ENCODE measurements at places on chromosomes 12 and 14. TPM values are rescaled to one million over a fixed set of nuclear protein-coding genes. Genes with fewer than 3 reads are reported as not detected.
A peak's percentile ranks its signal among the peaks of the same experiment; 100 is the strongest.

Gene RTL1
- total RNA-seq, result 0.11 TPM

- peak overlapping the region; percentile 30 for H3K27ac ChIP-seq
- no peaks in the 10 kb centered on the region for H3K36me3 ChIP-seq
- no peaks in the 10 kb centered on the region for H3K27me3 ChIP-seq
- H3K4me3 ChIP-seq, result peak overlapping the region; percentile 55
- peak; percentile 71 for DNase-seq
- no peaks in the 10 kb centered on the region for H3K4me1 ChIP-seq
Observed at GRCh38 chr12:98456576-98457573, 58.5 kb upstream of the TMPO start.

DNA sequence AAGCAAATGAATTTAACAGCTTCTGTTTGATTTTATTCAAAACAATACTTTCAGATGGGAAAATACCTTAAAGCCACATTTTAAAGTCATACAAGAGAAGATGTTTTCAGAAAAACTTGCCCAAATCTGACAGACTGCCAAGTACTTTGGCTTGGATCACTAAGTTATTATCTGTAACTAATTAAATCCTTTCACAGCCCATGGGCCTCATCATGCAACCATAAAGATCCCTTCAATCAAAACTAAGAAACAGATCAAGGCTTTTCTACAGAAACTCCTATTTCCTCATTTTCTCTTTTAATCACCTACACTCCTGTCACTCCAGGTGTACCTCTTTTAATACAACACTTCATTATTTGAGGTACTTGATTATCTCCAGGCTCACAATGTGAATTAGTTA lies 28.1 kb downstream of the BLTP3B start:
- H3K27me3 ChIP-seq, result no peaks in the 10 kb centered on the region
- H3K27ac ChIP-seq, result no peak overlapping the region
- H3K4me1 ChIP-seq, result peaks cover 16% of the 10 kb centered on the region
- no peaks in the 10 kb centered on the region for H3K36me3 ChIP-seq
- no peak for DNase-seq

Gene SYCP3
- total RNA-seq, result not detected

DNA sequence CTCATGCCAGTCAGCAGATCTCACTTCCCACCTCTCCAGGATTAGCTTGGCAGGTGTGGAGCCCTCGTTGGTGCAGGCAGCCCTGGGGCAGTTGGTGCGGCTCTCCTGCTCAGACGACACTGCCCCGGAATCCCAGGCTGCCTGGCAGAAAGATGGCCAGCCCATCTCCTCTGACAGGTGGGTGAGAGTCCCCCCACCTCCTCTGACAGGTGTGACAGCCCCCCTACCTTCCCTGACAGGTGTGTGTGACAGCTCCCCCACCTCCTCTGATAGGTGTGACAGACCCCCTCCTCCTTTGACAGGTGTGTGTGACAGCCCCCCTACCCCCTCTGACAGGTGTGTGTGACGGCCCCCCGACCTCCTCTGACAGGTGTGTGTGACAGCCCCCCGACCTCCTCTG lies 26.3 kb downstream of the PAPLN start:
- H3K4me1 ChIP-seq, result no peaks in the 10 kb centered on the region
- H3K36me3 ChIP-seq, result no peaks in the 10 kb centered on the region
- no peak for DNase-seq
- no peak overlapping the region for H3K4me3 ChIP-seq
- no peak overlapping the region for H3K27ac ChIP-seq
- H3K27me3 ChIP-seq, result no peaks in the 10 kb centered on the region

Gene HOXC10
- not detected for total RNA-seq

GRCh38 chr14:57848353-57848752 lies 17.5 kb downstream of the SLC35F4 start:
- H3K36me3 ChIP-seq, result no peaks in the 10 kb centered on the region
- no peaks in the 10 kb centered on the region for H3K4me1 ChIP-seq
- H3K27ac ChIP-seq, result no peak overlapping the region

- no peaks in the 10 kb centered on the region for H3K36me3 ChIP-seq
- no peaks in the 10 kb centered on the region for H3K27me3 ChIP-seq
- DNase-seq, result no peak
- H3K4me1 ChIP-seq, result peaks cover 3% of the 10 kb centered on the region
- peak overlapping the region; percentile 19 for H3K27ac ChIP-seq
Observed at GRCh38 chr12:47752552-47752951, 6.1 kb downstream of the RAPGEF3 start.

Gene RIPK3
- 0.50 TPM for total RNA-seq

Gene RAB15
- 3.8 TPM for total RNA-seq

DNA sequence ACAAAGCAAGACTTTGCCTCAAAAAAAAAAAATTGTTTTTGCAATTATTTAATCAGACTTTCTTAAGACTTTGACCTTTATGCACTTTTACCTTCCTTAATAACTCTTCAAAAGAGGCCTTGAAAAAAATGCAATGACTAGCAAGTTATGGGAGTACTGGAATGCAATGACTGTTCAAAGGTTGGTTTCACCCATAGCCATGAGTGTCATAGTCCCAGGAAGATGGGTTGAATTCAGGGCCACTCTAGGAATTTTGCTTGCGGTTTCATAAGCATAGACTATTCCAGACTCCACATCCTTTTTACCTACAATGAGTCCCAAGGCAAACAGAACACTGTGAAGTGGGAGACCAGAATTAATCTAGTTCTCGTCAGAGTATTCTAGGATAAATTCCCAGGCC lies 29.4 kb upstream of the DENND5B start:
- H3K36me3 ChIP-seq, result no peaks in the 10 kb centered on the region
- H3K27ac ChIP-seq, result no peak overlapping the region
- no peak for DNase-seq
- H3K4me3 ChIP-seq, result no peak overlapping the region
- H3K4me1 ChIP-seq, result no peaks in the 10 kb centered on the region

GRCh38 chr12:89417246-89417977 lies 65.1 kb upstream of the DUSP6 start:
- no peak overlapping the region for H3K27ac ChIP-seq
- no peaks in the 10 kb centered on the region for H3K27me3 ChIP-seq
- H3K4me3 ChIP-seq, result no peak overlapping the region
- H3K4me1 ChIP-seq, result no peaks in the 10 kb centered on the region

- no peaks in the 10 kb centered on the region for H3K27me3 ChIP-seq
- no peaks in the 10 kb centered on the region for H3K4me1 ChIP-seq
- no peak for DNase-seq
- no peak overlapping the region for H3K4me3 ChIP-seq
- H3K27ac ChIP-seq, result no peak overlapping the region
- no peaks in the 10 kb centered on the region for H3K36me3 ChIP-seq
Observed at GRCh38 chr12:15468911-15469310, 146.6 kb downstream of the PTPRO start.

DNA sequence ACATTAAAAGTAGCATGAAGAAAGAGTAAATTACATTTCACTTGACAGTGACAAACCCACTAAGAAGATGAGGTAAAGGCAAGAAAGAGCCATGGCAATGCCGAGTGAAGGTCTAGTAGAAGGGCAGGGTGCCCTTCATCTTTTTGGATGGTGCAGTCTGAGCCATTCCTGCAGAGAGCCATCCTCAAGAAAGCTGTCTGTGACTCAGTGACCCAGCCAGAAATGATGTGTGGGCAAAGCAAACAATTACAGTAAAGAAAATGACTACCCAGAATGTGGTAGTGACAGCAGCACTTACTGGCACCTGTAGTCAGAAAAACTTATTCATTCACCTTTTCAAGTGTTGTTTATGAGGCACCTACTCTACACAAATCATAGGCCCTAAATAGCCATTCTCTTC lies 281.7 kb downstream of the DUSP6 start:
- no peak for DNase-seq
- H3K36me3 ChIP-seq, result no peaks in the 10 kb centered on the region
- no peaks in the 10 kb centered on the region for H3K4me1 ChIP-seq
- H3K27ac ChIP-seq, result no peak overlapping the region

Gene TMEM132D
- not detected for total RNA-seq

Gene ATF1
- 12.5 TPM for total RNA-seq

GRCh38 chr14:99612071-99612737 lies 8.2 kb upstream of the CCDC85C start:
- no peak for DNase-seq
- no peaks in the 10 kb centered on the region for H3K27me3 ChIP-seq
- no peaks in the 10 kb centered on the region for H3K36me3 ChIP-seq
- no peak overlapping the region for H3K27ac ChIP-seq
- no peak overlapping the region for H3K4me3 ChIP-seq

Gene RPGRIP1
- 1.2 TPM for total RNA-seq

DNA sequence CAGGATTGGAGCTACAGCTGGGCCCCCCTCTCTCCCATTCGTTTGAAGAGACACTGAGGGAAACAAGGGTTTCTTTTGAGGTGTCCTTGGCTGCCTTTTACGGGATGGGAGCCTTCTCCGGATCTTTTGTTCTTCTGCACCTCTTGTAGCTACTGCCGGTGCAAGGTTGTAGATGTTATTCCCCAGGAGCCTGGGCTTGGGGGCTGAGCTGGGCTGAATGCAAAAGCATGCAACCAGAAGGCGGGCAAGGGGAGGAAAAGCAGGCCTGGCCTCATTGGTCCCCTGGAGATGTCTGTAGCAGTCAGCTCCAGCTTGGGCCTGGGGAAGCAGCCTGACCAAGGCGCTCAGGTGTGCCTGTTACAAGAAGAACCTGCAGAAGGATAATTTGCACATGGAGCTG lies 110.3 kb downstream of the GCH1 start:
- no peak for DNase-seq
- H3K4me3 ChIP-seq, result no peak overlapping the region
- H3K4me1 ChIP-seq, result peaks cover 4% of the 10 kb centered on the region
- H3K36me3 ChIP-seq, result no peaks in the 10 kb centered on the region
- H3K27me3 ChIP-seq, result no peaks in the 10 kb centered on the region

DNA sequence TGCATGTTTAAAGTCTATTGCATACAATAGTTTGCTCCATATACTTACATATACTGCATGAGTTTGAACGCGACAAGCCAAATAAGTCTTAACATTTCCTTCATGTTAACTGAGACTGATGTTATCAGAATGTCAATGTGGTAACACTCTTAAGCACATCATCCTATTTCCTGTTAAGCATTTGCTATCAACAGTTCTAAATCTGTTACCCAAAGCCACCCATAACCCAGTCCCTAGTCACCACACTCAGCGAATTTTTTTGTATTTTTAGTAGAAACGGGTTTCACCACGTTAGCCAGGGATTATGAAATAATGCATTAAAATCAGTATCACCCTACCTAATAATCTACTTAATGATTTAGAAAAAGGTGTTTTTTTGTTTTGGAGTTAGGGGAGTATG lies 39.4 kb downstream of the HNRNPC start:
- DNase-seq, result no peak
- no peak overlapping the region for H3K27ac ChIP-seq
- H3K27me3 ChIP-seq, result no peaks in the 10 kb centered on the region
- no peak overlapping the region for H3K4me3 ChIP-seq

- H3K27me3 ChIP-seq, result no peaks in the 10 kb centered on the region
- no peak overlapping the region for H3K27ac ChIP-seq
- no peak for DNase-seq
- no peaks in the 10 kb centered on the region for H3K4me1 ChIP-seq
- H3K36me3 ChIP-seq, result no peaks in the 10 kb centered on the region
Observed at GRCh38 chr12:24668563-24668962, 280.3 kb downstream of the BCAT1 start.

DNA sequence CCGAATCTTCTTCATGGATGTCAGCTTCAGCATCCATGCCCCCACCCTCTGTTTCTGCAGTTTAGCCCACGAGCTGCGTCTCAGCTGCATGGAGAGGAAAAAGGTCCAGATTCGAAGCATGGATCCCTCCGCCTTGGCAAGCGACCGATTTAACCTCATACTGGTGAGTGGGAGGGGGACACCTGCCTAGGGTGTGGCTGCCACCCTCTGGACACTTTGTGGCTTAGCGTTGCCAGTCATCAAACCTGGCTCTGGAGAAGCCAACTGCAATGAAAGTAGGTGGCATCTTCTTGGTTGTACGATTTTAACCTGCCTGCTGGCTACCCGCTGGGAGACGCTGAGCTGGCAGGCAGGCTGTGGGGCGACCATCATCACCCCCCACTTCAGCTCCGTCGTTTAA lies 16.7 kb downstream of the DCAF4 start:
- no peak overlapping the region for H3K4me3 ChIP-seq
- no peaks in the 10 kb centered on the region for H3K36me3 ChIP-seq
- peaks cover 14% of the 10 kb centered on the region for H3K4me1 ChIP-seq
- H3K27me3 ChIP-seq, result no peaks in the 10 kb centered on the region

GRCh38 chr14:25381498-25381897 lies 331.6 kb upstream of the STXBP6 start:
- no peaks in the 10 kb centered on the region for H3K27me3 ChIP-seq
- H3K36me3 ChIP-seq, result no peaks in the 10 kb centered on the region
- H3K4me1 ChIP-seq, result no peaks in the 10 kb centered on the region
- DNase-seq, result peak; percentile 6
- no peak overlapping the region for H3K27ac ChIP-seq

- no peak overlapping the region for H3K27ac ChIP-seq
- no peaks in the 10 kb centered on the region for H3K4me1 ChIP-seq
- H3K36me3 ChIP-seq, result no peaks in the 10 kb centered on the region
- no peak for DNase-seq
Observed at GRCh38 chr12:93453633-93454032, 11.9 kb upstream of the UBE2N start.

Gene GPR162
- total RNA-seq, result 4.9 TPM

- no peaks in the 10 kb centered on the region for H3K27me3 ChIP-seq
- no peak overlapping the region for H3K27ac ChIP-seq
- H3K36me3 ChIP-seq, result no peaks in the 10 kb centered on the region
- DNase-seq, result peak; percentile 54
- no peak overlapping the region for H3K4me3 ChIP-seq
- no peaks in the 10 kb centered on the region for H3K4me1 ChIP-seq
Observed at GRCh38 chr14:54329082-54329695, 67.6 kb upstream of the CDKN3 start.

- H3K4me1 ChIP-seq, result no peaks in the 10 kb centered on the region
- no peaks in the 10 kb centered on the region for H3K36me3 ChIP-seq
- H3K27ac ChIP-seq, result no peak overlapping the region
- no peaks in the 10 kb centered on the region for H3K27me3 ChIP-seq
- no peak overlapping the region for H3K4me3 ChIP-seq
Observed at GRCh38 chr14:103998027-103998426, 55.7 kb upstream of the RD3L start.

DNA sequence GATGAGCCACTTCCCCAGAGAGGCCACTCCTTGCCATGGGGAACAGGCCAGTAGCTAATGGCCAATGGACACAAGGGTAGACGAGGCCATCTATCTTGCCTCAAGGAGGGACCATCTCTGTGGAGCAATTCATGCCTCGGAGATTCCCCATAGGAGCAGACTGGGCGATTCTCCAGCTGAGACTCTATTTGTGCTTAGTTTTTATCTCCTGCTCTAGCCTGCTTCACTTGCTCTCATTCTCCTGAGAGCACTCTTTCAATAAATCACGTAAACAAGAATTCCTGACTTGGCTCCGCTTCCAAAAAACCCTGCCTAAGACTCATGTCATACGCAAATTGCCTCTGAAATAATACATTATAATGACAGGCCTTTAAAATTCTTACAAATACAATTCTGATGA lies 396.4 kb upstream of the USP15 start:
- DNase-seq, result no peak
- no peak overlapping the region for H3K4me3 ChIP-seq
- H3K4me1 ChIP-seq, result no peaks in the 10 kb centered on the region
- H3K27ac ChIP-seq, result no peak overlapping the region
- no peaks in the 10 kb centered on the region for H3K36me3 ChIP-seq

All from adrenal gland (tissue), 19 donors.